SJCRH30 (cell line): ENCODE measurements at places on chromosomes 1 and 21. TPM values are rescaled to one million over a fixed set of nuclear protein-coding genes. Genes with fewer than 3 reads are reported as not detected.

GRCh38 chr1:230858236-230858820, 10.0 kb downstream of the C1orf198 start:
- H3K27me3 ChIP-seq = no peaks in the 10 kb centered on the region
- peak overlapping the region; percentile 43 for H3K27ac ChIP-seq
- H3K4me1 ChIP-seq = peaks cover 4% of the 10 kb centered on the region; the same call in 1 of the 2 replicates
- no peak overlapping the region for H3K4me3 ChIP-seq

The GOLPH3L gene
- total RNA-seq = 8.9 and 11.6 TPM in 2 replicates

The HENMT1 gene
- total RNA-seq = not detected in 2 replicates

DNA sequence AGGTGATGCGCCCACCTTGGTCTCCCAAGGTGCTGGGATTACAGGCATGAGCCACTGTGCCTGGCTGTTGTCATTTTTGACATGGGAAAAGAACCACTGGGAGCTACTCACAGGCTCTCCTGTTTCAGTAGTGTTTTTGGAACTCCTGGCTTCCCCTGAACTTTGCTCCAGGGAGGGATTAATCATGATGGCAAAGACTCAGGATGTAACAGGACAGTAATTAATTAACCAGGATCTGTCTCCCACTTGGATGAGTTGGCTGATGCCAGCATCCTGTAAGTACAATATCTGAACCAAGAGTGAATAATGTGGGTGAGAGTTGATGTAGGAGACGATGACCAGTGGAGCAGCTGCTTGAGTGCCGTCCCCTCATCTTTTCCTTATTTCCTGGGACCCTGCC, 4.9 kb downstream of the SFT2D2 start:
- no peaks in the 10 kb centered on the region; the same call in 1 of the 2 replicates for H3K36me3 ChIP-seq
- H3K27me3 ChIP-seq = no peaks in the 10 kb centered on the region
- peaks cover 4% of the 10 kb centered on the region; the same call in 1 of the 2 replicates for H3K4me1 ChIP-seq
- DNase-seq = no peak
- H3K27ac ChIP-seq = no peak overlapping the region

The ZNF683 gene
- total RNA-seq = not detected in 2 replicates

- no peaks in the 10 kb centered on the region for H3K36me3 ChIP-seq
- peak overlapping the region; percentile 40 for H3K4me3 ChIP-seq
- DNase-seq = peak; percentile 90
- peaks cover 14% of the 10 kb centered on the region for H3K4me1 ChIP-seq
- H3K27ac ChIP-seq = peak overlapping the region; percentile 68
These were observed 13.0 kb downstream of the CAPN8 start for GRCh38 chr1:223652436-223652941.

- H3K27ac ChIP-seq = no peak overlapping the region
- H3K4me1 ChIP-seq = peaks cover 13% of the 10 kb centered on the region
- H3K27me3 ChIP-seq = no peaks in the 10 kb centered on the region
- no peaks in the 10 kb centered on the region for H3K36me3 ChIP-seq
- no peak overlapping the region for H3K4me3 ChIP-seq
- peak; percentile 17 for DNase-seq
These were observed 42.0 kb upstream of the PADI2 start for GRCh38 chr1:17161137-17161740.

GRCh38 chr1:22587247-22587646, 24.0 kb downstream of the EPHA8 start:
- no peaks in the 10 kb centered on the region for H3K36me3 ChIP-seq
- H3K27me3 ChIP-seq = peaks cover 3% of the 10 kb centered on the region; the same call in 1 of the 2 replicates
- no peak for DNase-seq
- H3K4me3 ChIP-seq = no peak overlapping the region

DNA sequence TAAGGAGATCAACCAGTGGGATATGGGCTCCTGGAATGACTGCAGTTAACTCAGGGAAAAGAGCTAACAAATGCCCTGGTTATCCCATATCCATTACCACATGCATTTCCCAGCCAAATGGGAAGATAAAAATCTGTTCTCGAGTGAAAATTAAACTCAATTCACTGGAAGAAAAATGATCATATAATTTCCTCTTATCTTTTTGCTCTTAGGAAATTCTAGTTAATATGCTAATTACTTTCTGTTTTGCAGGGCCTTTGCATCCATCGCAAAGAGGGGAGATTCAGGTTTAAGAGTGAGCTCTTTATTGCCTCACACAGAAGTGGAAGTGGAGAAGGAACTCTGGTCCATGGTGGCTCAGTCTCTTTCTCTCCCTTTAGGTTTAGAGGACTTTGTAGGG, 3.9 kb upstream of the IL24 start:
- H3K27ac ChIP-seq = no peak overlapping the region
- no peak overlapping the region for H3K4me3 ChIP-seq
- DNase-seq = no peak
- H3K4me1 ChIP-seq = peaks cover 7% of the 10 kb centered on the region; the same call in 1 of the 2 replicates
- H3K27me3 ChIP-seq = peaks cover 6% of the 10 kb centered on the region; the same call in 1 of the 2 replicates
- no peaks in the 10 kb centered on the region for H3K36me3 ChIP-seq

- no peaks in the 10 kb centered on the region for H3K4me1 ChIP-seq
- H3K27me3 ChIP-seq = no peaks in the 10 kb centered on the region
- DNase-seq = no peak
- H3K4me3 ChIP-seq = no peak overlapping the region
- no peaks in the 10 kb centered on the region for H3K36me3 ChIP-seq
These were observed 471.7 kb upstream of the ADGRL2 start for GRCh38 chr1:81329041-81329440.

DNA sequence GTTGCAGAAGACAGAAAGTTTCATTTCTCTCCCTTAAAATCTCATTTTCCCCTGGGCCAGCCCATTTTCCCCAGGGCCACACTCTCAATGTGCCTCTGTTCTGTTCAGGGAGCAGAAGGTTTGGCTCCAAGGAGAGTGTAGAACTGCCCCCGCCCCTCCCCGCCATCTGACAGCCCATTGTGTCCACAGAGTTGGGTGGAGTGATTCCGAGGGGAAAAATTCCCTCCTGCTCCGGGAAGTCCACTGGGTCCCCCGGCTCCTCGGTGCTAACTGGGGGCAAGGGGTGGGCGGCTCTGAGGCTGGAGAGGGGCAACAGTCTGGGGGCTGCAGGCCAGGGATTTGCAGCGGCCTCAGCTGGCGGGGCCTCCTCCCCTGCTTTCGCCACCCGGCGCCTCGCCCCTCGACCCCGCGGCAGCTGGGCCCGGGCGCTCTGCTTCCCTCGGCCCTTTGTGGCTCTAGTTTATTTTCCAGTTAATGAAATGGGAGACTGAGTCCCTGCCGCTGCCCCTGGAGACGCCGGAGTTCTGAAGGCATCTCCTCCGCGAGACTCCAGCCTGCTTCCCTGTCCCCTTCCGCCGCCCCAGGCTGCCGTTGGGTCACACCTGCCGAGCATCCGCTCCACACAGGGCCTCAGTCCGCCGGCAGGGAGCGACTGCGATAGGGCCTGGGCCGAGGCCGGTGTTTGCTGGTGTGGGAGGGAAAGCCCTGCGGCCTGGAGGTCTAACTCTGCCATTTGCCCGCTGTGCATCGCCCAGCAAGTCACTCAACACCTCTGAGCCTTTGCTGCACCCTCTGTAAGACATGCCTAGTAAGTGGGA, 14.7 kb upstream of the KIRREL1 start:
- H3K4me3 ChIP-seq = no peak overlapping the region
- H3K27me3 ChIP-seq = peaks cover 7% of the 10 kb centered on the region; the same call in 1 of the 2 replicates
- no peak for DNase-seq
- H3K36me3 ChIP-seq = no peaks in the 10 kb centered on the region

DNA sequence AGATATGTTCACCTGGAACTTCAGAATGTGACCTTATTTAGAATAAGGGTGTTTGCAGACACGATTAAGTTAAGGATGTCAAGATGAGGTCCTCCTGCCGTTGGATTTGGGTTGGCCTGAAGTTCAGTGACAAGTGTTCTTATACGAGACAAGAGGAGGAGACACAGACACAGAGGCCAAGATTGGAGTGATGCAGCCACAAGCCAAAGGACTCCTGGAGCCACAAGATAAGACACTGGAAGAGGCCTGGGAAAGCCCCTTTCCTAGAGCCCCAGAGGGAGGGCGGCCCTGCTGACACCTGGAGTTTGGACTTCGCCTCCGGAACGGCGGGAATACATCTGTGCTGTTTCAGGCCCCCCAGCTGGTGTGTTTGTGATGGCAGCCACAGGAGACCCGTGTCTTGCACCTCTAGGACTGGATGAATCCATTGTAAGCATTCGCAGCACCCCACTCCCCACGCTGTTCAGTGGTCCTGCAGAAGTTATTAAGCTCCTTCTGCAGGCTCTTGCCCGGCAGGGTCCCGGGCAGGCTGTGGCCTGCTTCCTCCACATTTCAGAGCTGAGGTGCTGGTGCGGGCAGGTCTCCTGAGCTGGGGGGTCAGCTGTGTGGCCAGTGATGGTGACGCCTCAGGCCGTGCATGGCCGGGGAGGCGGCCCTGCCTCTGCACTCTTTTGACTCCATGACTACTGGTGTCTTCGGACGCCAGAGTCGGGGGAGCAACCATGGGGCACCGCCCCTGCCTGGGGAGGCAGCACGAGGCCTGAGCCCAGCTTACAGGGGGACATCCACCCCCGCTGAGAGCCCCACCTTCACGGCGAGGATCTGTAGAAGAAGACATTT, 34.6 kb downstream of the UMODL1 start:
- H3K4me1 ChIP-seq = peaks cover 3% of the 10 kb centered on the region; the same call in 1 of the 2 replicates
- H3K27me3 ChIP-seq = peaks cover 10% of the 10 kb centered on the region
- H3K4me3 ChIP-seq = no peak overlapping the region
- no peaks in the 10 kb centered on the region for H3K36me3 ChIP-seq
- no peak for DNase-seq
- H3K27ac ChIP-seq = no peak overlapping the region

DNA sequence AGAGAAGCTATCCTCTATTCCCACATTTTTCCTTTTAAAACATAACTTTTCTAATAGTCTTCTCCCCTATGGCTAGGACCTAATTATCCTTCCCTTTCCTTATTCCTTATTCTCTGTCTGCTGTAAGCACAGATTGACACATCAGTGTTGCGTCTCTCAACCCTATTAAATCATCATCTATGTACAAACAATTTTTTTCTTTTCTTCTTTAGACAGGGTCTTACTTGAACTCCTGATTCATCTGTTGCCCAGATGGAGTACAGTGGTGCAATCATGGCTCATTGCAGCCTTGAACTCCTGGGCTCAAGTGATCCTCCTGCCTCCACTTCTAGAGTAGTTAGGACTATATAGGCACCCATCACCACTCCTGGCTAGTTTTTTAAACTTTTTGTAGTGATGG, 8.3 kb downstream of the KLHDC9 start:
- H3K4me1 ChIP-seq = no peaks in the 10 kb centered on the region
- no peak for DNase-seq
- H3K27me3 ChIP-seq = no peaks in the 10 kb centered on the region
- no peak overlapping the region for H3K4me3 ChIP-seq
- no peak overlapping the region for H3K27ac ChIP-seq

GRCh38 chr1:203667616-203668015, 41.0 kb downstream of the ATP2B4 start:
- no peaks in the 10 kb centered on the region for H3K27me3 ChIP-seq
- H3K27ac ChIP-seq = no peak overlapping the region
- DNase-seq = no peak
- no peaks in the 10 kb centered on the region for H3K36me3 ChIP-seq
- H3K4me1 ChIP-seq = peaks cover 18% of the 10 kb centered on the region

DNA sequence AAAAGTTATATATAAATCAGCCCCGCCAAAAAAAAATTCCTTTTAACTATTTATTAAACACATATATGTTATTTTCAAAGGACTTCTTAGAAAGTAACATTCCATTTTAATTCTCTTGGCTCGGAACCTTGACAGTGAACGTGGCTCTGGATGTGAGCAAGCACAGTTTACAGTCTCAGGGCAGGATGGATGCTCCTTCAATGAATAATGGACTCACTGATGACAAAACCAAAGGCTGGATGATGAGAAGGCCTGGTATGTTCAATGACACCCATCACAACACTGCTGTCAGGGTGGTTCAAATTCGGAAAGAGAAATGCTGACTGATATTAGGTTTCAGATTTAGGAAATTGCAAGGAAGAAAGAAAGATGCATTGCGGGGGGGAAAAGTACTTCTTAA, 148.8 kb downstream of the SIPA1L2 start:
- DNase-seq = no peak
- H3K27me3 ChIP-seq = 0 out of 2 replicates have a peak, but pooled peaks cover 3% of the 10 kb centered on the region
- H3K4me3 ChIP-seq = no peak overlapping the region
- H3K4me1 ChIP-seq = peaks cover 11% of the 10 kb centered on the region
- no peaks in the 10 kb centered on the region for H3K36me3 ChIP-seq

DNA sequence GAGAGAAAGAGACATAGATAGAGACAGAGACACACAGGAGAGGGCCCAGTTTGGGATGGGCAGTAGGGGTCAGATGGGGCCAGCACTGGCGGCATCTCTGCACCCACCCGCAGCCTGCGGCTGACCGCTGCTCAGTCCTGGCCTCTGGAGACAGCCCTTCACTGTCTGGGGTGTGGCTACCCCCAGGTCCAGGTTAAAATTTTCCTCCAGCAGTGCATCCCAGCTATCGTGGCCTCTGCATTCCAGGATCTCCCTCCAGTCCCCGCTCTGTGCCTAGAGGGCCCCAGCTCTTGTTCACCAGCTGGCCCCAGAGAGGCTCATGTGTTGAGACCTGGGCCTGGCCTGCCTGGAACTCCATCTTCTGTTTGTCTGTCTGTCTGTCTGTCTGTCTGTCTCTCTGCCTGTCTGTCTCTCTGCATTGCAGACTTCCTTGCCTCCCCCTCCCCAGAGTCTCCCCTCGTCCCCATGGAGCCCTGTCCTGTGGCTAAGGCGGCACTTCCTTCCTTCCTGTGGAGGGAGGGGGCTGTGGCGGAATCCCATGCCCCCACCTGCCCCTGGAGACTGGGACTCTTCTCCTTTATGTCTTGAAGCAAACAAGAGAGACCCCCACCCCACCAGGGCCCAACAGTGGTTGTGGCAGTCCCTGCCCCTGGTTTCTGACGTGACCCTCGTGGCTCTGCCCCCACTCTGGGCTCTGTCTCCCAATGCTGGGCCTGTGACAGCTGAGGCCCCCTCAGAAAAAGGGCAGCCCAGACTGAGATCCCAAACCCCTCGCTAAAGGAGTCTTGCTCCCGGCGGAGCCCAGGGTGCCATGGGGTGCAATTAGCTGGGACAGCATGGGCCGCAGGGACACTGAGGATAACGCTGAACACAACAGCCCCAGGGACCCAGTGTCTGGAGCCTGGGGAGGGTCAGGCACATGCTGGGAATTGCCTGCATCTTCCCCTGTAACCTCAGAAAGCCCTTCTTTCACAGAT, 241.8 kb downstream of the NPHP4 start:
- no peaks in the 10 kb centered on the region for H3K36me3 ChIP-seq
- H3K4me3 ChIP-seq = no peak overlapping the region
- no peaks in the 10 kb centered on the region for H3K4me1 ChIP-seq
- H3K27me3 ChIP-seq = peaks cover 62% of the 10 kb centered on the region
- no peak overlapping the region for H3K27ac ChIP-seq
- no peak for DNase-seq

DNA sequence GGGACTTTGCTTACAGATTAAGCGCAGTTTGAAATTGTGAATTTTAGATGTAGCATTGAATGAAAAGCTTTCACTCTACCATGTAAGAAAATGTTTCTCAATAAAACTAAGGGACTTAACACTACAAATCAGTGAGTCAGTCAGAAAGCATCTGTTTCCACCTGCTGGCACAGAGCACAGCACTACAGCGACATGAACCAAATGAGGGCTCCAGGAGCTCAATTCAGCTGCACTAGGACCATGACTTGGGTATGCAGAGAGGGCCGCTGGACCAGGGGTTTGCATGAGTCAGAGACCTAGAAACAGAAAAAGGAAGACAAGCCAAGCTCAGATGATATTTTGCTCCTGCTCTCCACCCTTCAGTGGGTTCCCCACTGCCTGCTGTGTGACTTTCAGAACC, 5.2 kb downstream of the SUSD4 start:
- no peaks in the 10 kb centered on the region for H3K4me1 ChIP-seq
- no peak overlapping the region for H3K4me3 ChIP-seq
- no peaks in the 10 kb centered on the region for H3K36me3 ChIP-seq
- no peak for DNase-seq
- H3K27me3 ChIP-seq = peaks cover 5% of the 10 kb centered on the region; the same call in 1 of the 2 replicates

The ACOT11 gene
- total RNA-seq = 4.3 and 4.4 TPM in 2 replicates
